ENCODE measurements at places on chromosomes 7 and 10.

DNA sequence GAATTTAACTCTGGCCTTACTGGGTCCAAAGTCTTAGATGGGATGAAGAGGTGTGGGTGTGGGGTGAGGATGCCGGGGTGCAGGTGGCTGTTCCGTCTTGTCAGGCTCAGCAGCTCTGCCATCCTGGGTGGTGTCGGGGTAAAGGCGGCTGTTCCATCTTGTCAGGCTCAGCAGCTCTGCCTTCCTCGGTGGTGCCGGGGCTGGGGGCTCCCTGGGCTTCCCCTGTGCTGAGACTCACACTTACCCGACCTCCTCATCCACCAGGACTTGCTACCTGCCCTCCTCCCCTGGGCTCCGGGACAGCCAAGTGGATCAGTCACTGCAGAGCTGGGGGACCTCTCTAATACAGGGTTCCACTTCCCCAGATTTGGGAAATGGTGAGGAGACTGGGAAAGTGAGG, 244.3 kb upstream of the SHH start:
- no peak for DNase-seq

- DNase-seq: no peak
These were observed 169.4 kb downstream of the KIAA1217 start for GRCh38 chr10:24378126-24378920.

- no peak for DNase-seq
These were observed 57.0 kb downstream of the CDC123 start for GRCh38 chr10:12252882-12253546.

DNA sequence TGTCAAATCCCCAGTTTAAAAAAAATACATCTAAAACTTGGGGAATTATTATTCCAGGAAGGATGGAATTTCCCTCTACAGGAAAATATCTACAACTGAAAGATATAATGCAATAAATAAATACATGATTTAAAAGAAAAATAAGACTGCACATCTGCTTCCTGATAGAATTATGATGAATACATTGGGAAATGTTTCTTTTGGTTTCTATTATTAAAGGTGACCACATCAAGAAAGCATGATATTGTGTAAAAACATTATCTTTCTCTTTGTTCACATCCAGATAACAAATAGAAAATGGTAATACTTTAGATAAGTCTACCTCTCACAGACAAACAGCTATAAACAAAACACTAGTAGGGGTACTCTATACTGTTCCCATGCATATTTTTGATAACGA, 19.2 kb downstream of the SEMA3D start:
- no peak for DNase-seq

DNA sequence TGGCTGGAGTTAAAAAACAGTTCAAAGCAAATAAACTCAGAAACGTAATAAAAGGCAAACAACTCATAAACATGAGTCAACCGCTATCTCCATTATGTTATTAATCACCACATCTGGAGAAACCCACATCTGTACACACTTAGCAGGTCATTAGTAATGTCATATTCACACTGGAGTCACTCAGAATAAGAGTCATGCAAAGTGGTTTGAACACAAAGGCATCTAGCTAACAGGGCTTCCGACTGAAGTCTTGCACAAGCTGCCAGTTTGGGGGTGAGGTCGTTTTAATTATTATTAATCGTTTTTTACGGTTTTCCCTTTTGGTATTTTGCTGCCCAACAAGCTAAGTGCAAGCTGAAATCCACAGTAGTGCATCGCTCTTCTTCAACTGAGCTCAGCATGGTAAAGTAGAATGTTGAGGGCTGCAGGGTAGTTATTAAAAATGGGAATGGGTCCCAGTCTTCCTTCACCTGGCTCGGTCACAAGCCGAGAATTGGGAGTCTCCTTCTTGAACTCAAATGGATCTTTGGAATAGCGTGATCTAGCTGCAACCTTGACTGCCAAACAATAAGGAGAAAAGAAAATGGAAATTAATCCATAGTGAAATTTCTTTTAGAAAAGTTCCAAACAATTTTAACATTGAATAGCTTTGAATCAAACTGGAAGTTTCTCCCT, 663.5 kb downstream of the KCNMA1 start:
- no peak for DNase-seq

DNA sequence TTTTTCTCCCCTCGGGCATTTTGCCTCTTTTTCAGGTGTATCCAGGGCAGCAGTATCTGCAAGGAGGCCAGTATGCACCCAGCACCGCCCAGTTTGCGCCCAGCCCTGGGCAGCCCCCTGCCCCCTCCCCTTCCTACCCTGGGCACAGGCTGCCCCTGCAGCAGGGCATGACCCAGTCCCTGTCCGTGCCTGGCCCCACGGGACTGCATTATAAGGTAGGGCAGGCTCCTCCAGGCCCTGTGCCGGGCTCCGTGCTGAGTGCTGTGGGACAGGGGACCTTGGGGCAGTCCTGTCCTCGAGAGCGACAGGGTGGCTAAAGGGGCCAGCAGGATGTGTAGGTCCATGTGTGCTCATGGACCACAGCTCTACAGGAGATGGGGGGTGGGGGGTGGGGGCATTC, 10.6 kb downstream of the ZMIZ2 start:
- no peak for DNase-seq

DNA sequence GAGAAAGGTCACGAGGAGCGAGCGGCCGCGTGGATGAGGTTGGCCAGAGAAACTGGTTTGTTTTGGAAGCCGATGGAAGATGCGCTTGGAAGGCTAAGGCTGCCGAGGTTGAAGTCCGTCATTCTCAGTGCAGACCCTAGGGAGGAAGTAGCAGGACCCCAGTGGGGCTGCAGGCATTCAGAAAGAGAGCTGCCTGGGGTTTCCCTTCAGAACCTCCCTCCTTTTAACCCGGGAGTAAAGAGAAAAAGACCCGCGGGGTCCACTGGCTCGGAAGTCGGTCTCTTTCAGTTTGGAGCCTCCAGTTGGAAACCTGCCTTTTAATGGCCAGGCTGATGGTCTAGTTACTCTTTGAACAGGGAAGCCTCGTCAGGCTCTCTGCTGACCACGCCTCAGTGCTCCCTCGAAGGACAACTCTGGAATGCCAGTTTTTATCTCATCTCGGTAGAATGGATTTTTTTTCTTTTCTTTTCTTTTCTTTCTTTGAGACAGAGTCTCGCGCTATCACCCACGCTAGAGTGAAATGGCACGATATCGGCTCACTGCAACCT, 188.6 kb downstream of the CUX1 start:
- DNase-seq: no peak

DNA sequence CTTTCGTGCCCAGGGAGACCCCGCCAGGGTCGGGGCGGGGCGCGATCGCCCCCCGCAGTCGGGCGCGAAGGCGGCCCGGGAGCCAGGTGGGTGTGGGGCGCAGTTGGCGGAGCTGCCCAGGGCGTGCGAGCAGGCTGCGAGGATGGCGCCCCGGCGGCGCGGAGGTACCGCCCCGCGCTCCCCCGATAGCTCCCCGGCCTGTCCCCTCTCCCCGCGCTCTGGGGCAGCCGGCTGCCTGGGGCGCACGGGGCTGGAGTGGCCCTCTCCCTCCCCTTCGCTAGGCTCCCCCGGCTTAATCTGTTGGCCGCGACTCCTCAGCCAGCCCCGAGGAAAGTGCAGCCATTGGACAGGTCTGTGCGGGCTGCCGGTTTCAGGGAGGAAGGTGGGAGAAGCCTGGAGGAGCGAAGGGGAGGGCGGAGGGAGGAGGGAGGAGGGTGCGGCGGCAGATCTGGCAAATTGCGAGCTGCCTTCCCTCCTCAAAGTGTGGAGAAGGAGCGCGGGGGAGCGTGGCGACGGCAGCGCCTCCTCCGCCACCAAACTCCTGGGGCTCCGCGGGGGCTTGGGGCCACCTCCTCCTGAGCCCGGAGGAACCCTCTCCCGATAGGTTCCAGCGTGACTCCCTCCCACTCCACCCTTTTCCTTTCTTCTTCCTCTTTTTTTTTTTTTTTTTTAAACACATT, 361 bp upstream of the PLXDC2 start:
- DNase-seq: no peak

DNA sequence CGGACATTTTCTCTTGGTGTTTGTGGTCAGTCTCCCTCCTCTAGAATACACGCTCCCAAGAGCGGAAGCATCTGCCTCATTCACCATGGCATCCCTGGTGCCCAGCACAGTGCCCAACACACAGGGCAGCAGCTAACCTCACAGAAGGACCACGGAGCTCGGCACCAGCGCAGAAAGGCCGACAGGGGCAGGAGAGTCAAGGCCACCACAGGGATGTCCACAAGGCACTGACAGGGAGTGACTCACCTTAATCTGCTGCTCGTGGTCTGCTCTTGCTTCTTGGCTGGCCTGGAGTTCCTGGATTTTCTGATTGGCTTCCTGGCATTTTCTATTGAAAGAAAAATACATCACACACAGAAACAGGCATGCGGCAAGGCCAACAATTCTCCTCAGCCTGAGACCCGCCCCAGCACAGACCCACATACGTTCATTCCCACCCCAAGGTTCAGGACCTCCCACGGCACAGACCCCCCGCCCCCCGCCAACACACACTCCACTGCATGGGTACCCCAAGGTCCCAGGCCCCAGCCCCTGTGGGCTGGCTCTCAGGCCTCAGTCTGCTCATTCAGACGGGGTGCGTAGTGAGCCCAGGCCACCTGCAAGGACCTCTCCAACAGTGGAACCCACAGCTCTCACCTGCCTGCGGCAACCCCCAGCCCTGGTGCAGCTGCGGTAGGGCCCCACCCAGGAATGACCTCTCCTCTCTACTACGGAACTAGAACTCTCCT, 14.9 kb downstream of the MAD1L1 start:
- no peak for DNase-seq

- DNase-seq: no peak
These were observed 31.4 kb downstream of the ZAN start for GRCh38 chr7:100764841-100765240.

DNA sequence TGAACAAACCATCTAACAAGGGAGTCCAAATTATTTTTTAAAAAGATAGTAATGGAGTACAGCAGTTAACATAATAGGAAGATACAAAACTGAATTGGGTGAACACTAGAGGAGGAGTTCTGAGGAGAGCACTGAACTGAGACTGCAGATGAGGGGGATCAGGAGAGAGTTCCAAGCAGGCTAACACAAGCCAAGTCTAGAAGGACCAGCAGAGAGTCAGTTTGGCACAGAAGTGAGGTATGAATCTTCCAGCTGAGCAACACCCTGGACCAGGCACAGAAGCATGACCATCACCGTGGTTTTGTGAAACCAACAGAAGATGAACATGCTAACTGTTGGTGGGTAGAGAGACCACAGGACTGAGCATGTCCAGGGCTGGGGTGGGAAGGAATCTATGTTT, 30.8 kb upstream of the PLCE1 start:
- no peak for DNase-seq

DNA sequence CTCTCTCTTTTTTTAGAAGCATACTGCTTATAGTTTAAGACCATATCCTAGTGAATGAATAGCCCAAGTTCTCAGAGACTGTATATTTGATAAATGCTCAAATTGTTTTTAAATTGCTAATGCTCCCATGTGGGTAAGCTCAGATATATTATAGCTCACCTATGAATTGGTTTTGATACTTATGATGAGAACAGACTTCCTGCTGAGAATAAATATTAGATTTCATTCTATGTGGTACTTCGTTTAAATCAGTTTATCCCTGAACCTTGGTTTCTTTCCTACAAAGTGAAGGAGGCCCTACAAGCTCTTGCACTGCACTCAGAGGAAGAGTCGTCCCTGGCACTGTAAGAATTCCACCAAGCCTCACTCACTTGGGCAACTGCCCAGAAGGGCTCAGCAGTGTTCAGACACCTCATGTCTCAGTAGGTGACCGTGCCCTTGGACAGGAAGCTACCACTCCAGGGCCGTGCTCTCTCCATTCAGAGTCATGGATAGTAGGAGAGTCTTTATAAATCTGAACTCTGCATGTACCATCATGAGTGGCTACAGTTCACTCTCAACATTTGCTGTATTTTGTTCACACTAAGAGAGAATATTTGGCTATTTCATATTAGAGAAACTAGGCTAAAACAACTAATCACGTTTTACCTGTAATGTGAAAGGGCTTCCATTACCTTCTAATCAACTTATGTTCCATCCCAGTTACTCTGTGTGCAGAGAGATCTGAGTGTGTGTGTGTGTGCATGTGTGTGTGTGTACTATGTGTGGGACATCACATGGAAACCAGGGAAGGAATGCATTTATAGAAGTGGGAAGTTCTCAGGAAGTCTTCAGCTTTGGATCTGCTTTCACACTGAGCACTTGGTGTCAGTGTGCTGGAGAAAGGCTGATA, 93.8 kb downstream of the PTPRE start:
- DNase-seq: no peak

GRCh38 chr10:54402576-54402975, 398.5 kb downstream of the PCDH15 start:
- no peak for DNase-seq

GRCh38 chr10:4837551-4837950, 11.5 kb downstream of the AKR1E2 start:
- DNase-seq: no peak

- no peak for DNase-seq
These were observed 46.1 kb downstream of the ARMH3 start for GRCh38 chr10:102009801-102010425.

- DNase-seq: no peak
These were observed 6.9 kb downstream of the PPP2R2D start for GRCh38 chr10:131907679-131908078.

DNA sequence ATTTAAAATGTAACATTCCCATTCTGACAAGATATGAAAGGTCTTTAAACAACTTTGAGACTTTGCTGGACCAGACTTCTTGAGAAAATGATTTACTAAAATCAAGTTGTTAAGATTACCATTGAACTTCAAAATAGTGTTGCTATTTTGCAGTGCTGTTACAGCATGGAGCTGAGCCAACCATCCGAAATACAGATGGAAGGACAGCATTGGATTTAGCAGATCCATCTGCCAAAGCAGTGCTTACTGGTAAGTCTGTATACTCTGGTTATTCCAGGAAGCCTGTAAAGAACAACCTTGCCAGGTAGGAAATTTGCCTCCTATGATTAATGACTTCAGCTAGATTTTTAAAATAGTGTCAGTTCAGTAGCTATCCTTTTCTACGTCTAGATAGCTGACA, 18.8 kb downstream of the TNKS2 start:
- no peak for DNase-seq

DNA sequence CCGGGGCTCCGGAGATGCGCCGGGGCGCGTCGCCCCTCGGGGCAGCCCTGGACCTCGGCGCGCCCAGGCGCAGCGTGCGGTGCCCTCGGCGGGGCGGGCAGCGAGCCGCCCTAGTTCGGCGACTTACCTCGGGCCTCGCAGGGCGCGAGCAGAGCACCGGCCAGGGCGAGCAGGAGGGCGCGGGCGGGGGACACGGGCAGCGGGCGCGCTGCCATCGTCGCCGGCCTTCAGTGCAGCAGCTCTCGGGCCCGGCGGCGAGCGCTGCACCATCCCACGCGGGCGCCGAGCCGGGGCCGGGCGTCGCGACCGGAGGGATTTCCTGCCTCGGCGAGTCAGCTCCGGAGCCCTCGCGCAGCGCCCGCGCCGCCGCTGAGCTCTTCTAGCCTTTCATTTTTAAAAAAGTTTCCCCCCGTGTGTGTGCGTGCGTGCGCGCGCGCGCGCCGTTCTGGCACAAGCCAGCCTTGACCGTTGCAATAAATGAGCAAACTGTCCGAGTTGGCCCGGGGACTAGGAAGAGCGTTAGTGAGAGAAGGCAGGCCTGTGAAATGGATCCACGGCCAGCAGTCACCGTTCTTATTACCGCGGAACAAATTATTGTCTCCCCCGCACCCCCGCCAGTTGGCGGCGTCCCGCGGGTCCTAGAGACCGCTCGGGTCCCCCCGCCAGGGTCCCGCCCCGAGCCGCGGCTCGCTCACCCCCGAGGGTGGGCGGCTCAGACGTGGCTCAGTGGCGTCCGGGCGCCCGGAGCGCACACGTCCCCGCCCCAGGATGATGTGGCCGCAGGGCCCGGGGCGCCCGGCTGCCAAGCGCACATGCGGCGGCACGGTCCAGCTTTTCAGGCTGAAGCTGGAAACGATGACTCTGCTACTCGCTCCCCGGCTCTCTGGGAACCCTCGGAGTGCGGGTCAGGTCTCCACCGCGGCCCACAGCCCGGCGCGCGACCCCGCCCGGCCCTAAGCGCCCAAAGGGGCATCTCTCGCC, at the start of gene ADAM12:
Gene ADAM12 (minus strand): TSS at position 547 of the 981 bp plus-strand sequence. CDS start 332 bp downstream, at position 215.
- no peak for DNase-seq

Data from activated T-helper 1 cell treated with anti-CD3 and anti-CD28 coated beads, Interleukin-2, amount 50 U/mL, for 16 hours (primary cell).